NCI-H524 treated with DMSO at 0.1 percent for 48 hours (cell line): ENCODE measurements at places on chromosomes 7 and 10.

DNA sequence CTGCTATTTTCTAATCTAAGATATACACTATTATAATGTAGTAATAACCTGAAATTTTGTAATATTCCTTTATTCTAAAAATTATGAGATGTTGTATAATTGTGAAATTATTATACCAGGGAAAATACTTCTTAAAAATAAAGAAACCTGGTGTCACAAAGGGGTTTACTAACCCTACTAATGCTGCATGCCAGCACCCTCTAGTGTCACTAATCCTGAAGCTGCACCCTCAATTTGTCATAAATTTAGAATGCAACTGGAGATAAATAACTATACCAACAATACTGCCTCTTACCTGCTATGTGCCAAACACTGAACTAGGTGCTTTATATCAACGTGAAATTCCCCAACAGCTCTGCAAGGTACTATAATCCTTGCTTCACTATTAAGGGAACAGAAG, 30.8 kb downstream of the TM9SF3 start:
- no peak for DNase-seq

GRCh38 chr10:126511917-126512479, 123.7 kb upstream of the ADAM12 start:
- no peak for DNase-seq

- DNase-seq = no peak
These were observed 35.1 kb downstream of the GPER1 start for GRCh38 chr7:1122832-1123501.

- DNase-seq = no peak
These were observed 28.2 kb downstream of the IL15RA start for GRCh38 chr10:5949009-5949759.

DNA sequence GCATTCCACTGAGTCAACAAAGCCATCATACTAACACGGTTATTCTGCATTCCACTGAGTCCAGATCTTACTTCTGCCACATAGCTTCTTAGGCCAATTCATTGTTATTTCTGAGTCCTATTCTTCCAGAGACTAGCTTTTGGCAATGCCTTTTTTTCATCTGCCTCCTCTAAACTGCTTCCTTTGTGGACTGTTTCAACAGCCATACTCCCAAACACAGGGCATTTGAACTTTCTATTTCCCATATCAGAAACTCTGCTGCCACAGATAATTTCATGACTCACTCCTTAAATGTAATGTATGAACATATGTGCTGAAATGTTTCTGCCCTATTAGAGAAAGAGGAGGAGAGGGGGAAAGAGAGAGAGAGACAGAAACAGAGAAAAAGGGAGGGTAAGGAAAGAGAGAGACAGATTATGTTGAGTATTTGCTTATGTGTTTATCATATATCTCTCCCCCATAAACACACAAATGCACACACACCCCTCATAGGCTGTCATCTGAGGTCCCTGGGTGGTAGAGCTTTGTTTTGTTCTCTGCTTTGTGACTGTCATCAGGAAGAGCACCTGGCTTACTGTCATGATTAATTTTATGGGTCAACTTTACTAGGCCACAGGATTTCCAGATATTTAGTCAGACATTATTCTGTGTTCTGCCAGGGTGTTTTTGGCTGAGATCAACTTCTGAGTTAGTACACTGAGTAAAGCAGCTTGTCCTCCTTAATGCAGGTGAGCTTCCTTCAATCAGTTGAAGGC, 308.0 kb upstream of the KCND2 start:
- no peak for DNase-seq

GRCh38 chr10:78312197-78313047, 278.8 kb downstream of the RPS24 start:
- no peak for DNase-seq

DNA sequence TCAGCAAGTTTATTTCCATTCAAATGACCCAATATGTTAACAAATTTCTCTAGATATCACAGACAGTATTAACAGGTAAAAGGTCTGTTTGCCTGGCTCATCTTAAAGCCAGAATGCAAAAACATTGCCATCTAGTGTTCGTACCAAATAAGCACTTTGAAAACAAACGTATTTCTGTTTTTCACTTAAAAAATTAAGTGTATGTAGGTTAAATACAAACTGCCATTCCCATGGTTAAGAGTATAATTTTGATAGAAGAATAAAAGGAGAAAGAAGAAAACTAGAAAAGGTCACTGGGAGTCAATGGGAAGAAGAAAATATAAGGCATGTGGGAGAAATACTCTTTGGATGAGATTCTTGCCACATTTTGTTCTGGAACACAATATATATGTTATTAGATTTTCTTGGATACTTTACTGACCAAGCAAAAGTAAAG, 51.0 kb downstream of the ORC5 start:
- no peak for DNase-seq

- DNase-seq = no peak
These were observed 13.5 kb downstream of the MYOF start for GRCh38 chr10:93468461-93469213.

DNA sequence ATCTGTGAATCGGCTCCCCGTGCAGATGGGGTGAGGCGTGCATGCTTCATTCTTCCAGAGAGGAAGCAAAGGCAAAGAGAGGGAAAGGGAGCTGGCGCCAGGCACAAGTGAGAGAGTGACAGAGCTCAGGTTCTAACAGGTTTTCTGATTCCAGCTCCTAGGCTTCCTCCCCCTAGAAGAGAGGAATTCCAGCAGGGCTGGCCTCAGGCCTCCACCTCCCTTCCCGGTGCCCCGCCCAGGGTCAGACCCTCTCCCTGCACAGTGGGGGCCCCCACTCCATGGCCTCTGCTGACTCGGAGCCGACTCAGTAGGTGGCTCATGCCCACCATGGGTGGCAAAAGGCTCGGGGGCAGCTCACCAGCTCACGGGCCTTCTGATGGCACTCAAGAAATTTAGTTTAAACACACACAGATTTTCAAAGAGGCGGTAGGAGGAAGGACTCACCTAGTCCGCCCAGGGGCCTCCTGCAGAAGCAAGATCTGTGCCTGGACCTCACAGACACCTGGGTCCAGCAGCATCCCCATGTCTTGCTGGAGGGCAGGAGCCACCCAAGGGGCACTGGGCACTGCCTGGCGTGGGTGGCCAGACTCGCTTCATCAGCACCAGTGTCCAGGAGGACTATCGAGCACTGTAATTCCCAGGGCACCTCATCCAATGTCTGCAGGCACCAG, 183.5 kb downstream of the MAD1L1 start:
- no peak for DNase-seq

- no peak for DNase-seq
These were observed 415.1 kb downstream of the PAXIP1 start for GRCh38 chr7:154587792-154588191.

DNA sequence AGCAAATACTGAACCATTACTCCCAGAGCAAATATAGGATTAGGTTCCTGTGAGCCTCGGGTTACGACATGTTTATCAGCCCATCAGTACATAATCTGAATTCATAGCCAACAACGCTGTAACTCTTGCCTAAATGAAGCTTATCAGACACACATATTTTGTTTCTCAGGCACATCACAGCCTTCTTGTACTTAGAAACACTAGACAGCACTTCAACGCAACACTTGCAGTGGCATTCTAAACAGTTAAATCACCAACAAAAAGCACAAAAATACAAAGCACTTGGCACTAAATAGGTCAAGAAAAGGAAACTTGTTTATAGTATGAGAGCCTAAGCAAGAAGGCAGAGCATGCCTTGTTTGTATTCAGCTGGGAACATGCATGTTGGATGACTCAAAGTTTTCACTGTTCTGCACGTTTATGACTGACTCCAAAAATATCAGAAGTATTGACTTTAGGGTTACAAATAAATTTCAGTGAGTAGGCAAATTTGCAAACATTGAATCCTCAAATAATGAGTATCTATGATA, 75.0 kb downstream of the VPS50 start:
- DNase-seq = no peak

GRCh38 chr7:79789584-79790345, 336.3 kb upstream of the MAGI2 start:
- no peak for DNase-seq

- no peak for DNase-seq
These were observed 11.5 kb downstream of the TAS2R16 start for GRCh38 chr7:122984021-122984420.

DNA sequence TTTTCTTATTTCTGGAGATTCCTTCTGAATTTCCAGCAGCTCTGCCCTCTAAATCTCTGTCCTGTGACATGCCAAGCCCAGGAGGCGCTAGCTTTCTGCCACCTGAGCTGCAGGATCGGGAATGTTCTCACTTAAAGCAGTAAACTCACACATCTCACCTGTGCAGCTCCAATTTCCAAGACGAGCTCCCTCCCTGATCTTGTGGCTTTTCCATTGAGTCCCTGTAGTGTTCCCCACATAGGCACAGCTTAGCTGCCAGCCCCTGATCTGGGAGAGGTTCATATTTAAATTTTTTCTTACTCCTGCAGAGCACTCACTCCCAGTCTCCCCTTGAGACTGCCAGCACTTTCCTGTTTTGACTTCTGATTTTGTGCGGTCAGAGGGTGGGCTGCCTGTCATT, 479.3 kb downstream of the GLRX3 start:
- DNase-seq = no peak

DNA sequence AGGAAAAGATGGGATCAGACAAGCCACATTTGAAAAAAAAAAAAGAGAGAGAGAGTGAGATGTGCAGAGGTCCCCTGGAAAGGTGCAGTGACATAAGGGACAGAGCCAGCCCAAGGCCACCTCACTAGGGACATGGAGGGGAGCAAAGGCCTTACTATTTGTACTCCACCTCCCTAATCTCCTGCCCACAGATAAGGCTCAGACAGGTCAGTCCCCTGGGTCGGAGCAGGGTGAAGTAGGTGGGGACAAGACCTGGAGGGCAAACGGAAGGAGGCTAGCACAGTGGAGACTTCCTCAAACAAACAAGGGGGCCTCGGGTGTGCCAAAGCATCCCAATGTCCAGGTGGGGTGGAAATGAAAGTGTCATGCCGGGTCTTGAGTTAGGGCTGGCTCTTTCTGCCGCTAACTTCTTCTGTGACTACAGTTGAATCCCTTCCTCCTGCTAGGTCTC, 7.0 kb downstream of the PRF1 start:
- no peak for DNase-seq

DNA sequence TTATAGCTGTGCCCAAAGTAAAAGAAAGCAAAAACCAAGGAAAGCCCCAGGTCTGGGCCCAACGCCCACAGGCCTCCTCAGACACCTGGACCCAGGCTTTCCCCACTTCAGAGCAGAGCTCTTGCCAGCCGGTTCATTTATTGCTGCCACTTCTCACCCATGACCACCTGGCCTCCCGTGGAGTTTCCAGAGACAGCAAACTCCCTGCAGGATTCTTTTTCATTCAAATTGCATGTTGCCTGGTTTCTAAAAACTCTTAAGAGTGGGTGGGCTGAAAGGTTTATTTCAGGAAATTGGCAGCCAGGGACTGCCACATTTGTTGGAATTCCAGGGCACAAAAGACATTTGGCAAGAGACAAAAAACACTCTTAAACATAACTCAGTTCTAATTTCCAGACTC, 4.7 kb downstream of the VOPP1 start:
- no peak for DNase-seq

DNA sequence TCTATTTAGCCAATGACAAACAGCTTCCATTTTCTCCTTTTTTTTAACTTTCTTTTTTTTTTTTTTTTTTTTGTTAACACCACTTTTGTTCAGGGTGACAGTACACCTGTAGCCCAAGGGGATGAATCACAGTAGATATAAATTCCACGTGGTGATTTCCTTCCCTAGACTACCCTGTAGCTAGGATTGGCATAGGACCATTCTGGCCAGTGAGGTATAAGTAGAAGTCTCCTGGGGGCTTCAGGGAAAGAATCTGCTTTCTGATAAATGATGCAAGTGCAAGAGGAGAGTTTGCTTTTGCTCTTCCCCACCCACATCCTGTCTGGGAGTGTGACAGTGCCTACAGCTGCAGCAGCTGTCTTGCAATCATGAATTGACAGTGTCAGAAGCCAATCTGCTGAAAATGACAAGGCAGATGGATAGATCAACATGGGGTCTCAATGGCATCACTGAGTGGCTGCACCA, 63.2 kb upstream of the TOMM7 start:
- no peak for DNase-seq

DNA sequence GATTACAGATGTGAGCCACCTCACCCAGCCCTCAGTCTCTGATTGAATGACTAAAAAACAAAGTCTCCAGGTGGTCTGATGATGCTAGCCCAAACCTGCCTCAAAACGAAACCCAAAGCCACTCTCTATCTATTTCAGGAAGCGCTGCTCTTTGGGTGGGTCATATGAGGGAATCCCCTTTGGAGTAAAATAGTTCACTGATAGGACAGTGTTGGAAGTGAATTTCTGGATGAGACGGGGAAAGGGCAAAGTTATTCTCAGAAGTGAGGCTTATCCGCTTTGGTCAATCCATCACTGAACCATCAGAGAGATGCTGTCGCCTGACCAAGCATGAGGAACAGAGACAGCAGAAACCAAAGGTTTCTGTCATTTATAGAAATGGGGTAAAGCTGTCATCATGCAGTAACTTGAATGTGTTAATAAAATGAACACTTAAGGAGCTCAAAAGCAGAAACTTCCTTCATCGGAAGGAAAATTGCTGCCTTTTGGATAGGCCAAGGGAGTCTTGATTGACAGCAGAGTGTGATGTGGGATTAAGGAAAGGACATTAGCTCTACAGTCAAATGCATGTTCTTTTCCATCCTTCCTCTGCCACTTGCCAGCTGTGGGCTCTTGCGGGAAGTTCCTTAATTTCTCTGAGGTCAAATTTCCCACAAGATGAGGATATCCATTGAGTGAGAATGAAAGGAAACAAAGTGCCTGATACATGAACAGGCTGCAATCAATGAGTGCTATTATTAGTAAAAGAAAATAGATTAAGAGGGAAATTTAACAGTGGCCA, 64.9 kb upstream of the C1QL3 start:
- no peak for DNase-seq

DNA sequence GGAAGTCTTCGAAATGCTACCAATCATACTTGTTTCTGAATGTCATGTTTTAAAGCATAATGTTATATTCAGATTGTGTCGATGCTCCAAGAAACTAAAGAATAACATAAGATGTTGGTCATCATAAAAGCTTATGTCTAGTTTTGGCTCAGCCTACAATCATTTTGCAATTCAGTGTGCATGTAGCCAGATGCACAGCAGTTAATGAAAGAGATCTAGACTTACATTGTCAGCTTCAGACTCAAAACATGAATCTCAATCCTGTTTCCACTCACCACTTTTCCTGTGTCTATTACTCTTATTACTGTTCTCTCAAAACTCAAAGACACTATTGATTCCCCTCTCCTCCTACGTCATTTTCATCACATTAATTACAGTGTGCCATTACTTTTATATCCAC, 21.4 kb downstream of the TMEM196 start:
- no peak for DNase-seq

DNA sequence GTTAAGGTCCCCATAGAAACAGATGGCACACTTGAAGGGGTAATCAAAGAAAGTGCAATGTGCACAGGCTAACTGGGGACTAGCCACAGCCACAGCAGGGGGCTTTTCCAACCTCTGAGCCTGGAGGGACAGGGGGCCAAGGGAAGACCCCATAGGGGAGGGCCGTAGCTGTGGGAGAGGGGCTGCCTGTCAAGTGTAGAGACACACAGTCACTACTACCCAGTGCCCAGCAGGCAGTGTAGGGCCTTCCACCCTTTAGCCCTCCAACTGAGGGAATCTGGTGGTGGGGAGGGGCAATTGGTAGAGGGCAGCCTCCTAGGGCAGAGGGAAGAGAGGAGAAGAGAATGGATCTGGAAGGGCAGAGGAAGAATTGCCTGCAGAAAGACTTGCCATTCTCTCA, 54.6 kb downstream of the CREB5 start:
- peak; percentile 46 for DNase-seq
